ENCODE measurements at places on chromosomes 12 and 14.

DNA sequence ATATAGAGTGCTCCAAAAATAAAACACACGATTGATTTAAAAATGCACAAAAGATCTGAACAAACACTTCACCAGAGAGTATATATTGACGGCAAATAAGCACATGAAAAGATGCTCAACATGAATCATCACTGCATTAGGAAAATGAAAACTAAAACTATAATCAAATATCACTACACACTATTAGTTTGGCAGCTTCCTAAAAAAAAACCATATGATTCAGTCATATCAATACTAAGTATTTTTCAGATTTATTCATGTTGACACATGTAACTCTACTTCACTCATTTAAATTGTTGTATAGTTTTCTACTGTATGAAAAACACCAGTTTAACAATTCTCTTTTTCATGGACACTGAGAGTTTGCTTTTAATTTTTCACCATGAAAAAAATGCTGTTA is 41.6 kb downstream of the EXOC5 start:
- DNase-seq: no peak

- DNase-seq: peak; percentile 50
These were observed 28.2 kb downstream of the DAD1 start for GRCh38 chr14:22560662-22561365.

DNA sequence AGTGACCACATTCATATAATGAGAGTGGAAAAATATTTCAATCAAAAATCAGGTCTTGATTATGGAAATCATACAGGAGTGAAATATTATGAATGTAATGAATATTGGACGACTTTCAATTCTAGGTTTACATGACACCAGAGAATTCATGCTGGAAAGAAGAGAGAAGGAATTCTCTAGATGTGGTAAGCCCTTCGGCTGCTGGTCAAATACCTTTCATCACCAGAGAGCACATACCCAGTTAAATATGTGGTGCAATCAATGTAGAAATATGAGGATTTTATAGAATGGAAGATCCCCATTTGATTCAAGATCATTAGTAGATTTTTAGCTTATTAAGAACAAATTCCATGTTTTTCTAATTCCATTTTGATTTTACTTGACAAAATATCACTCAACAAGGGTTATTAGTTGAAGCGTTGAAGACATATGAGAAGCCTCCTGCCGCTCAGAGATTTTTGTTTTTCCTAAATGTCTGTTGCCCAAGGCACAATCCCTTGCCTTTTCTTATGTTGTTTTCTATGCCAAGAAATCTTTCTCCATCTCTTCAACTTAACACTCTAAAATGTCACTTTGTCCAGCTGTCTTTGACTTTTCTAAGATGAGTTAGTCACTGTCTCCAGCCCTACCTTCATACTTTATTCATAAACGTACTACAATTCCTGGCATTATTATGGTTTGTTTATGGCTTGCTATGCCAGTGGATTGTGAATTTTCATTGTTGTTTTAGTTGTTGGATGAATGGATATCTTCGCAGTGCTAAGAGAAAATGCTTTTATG is 72.8 kb upstream of the ZDHHC17 start:
- DNase-seq: no peak

GRCh38 chr14:20711685-20712084 is 23.1 kb downstream of the ANG start:
- no peak for DNase-seq

GRCh38 chr14:49479432-49479831 is 106.7 kb downstream of the RPS29 start:
- no peak for DNase-seq

GRCh38 chr12:68775121-68775630 is 29.2 kb downstream of the SLC35E3 start:
- DNase-seq: no peak

DNA sequence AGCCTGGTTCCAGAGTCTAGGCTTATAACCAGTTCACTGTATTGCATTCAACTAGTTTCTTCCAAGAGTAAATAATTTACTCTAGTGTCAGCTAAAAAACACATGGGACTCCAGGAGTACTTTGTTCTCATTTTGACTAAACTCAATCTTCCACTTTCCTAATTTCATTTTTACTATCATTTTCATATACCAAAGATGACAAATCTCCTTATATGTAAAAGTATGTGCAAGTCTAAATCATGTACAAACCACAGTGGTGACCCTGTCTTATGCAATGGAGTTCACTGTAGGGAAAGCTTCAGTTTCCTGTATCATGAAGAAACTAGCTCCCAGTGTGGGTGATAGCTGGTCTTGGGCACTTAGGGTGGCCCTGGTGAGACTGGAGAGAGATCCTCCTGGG is 151.6 kb downstream of the HELB start:
- no peak for DNase-seq

- DNase-seq: no peak
These were observed 32.6 kb downstream of the PAPLN start for GRCh38 chr14:73269729-73270531.

DNA sequence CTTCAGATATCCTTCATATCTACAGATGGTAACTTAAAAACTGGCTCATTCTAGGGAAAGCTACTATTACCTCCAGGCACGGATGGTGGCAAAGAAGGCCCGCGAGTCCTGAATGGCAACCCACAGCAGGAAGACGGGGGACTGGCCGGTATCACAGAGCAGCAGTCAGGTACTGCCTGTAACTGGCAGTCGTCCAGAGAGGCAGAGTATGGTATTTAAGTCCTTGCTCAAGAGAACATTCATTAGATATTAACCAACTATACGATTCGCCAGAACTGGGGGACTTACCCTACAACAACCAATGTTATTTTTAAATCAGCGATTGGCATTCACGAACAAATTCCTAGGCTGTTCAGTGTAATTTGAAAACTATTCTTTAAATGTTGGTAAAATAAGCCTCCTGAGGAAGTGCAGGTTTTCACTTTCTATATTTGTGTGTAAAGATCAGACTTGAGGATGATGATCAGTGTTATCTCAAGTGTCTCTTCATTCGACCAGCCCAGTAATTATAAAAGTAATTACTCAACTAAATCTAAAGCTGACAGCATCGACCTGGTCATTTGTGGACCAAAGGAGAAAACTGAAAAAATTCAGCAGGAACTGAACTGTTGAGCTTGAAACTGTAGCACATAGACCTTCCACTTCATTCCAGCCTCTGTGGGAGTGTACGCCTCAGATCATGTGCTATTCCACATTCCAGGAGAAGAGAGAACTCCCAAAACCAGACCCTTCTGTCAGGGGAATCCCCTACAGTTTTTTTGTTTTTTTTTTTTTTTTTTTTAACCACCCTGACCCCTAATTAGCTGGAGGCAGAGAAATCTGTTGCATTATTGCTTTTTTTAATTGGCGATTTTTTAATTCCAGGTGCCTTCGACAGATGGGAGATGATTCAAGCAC is 75.6 kb downstream of the ESR2 start:
- DNase-seq: no peak

DNA sequence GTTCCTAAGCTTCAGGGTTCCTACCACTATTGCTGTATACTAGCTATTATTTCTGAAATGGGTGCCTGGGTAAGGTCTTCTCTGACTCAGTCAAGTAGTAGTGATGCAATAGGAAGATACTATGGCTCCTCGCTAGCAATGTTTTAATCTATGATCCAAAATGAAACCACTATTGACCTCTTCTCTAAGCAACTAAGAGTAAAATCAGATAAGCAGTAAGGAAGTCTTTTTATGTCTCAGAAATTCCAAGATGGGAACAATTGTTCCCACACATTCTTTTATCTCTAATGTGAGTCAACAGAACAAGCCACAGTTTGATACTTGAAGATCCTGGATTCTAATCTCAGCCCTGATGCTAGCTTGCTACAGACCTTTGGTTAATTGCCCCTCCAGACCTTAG is 45.1 kb downstream of the AREL1 start:
- no peak for DNase-seq

DNA sequence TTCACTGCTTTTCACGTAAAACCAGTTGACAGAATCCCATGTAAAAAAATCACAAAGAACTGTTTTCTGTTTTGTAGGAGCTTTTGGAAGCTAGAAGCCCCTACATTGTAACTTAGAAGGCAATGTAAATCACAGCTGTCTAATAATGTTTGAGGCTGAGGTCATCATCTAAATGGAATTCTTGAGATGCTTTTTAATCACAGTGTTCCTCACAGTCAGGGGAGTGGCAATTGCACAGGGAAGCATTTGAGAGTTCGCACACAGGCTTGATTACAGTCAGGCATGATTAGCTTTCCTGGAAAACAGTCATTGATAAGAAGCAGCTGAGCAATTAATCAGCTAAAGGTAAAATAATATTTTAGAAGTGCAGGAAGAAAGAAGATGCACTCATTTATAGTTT is 2.9 kb downstream of the SLC17A8 start:
- no peak for DNase-seq

DNA sequence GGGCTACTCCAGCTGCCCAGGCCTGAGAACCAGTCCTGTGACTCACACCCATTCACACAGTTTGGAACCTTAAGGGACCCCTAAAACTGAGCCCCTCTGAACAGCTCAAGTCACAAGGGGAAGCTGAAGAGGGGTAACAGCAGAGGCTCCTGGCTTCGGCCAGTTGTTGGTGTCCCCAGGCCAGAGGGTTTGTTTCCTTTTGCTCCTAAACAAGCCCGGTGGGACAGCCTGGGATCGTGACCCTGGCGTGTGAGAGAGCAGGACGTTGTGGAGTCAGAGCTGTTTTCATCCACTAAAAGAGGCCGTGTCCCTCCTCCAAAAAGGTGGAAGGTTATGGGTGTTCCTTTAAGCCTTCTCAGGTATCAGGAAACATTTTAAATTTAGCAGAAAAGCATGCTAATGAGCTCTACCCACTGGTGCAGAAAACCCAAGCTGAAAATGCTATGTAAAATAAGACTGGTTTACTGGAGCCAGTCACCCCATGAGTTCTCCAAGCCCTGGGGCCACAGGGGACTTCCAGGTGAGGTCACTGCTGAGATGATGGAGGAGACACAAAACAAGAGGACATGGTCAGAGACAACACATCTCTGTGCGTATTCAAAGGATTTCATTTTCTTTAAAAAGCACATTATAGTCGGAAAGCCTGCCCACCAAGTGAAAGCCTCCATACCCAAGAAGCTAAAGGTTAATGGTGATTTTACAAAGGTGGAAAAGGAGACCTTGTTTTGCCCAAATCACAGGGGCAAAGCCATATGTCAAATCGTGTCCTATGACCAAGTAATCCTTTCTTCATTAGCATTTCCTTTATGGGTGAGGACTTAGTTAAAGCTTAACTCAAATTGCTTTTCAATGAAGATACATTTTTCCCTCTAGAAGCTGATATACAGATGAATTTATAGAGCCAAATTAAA is 14.1 kb downstream of the PRKAB1 start:
- DNase-seq: no peak

GRCh38 chr12:64737539-64737938 is 21.7 kb downstream of the GNS start:
- DNase-seq: peak; percentile 50

GRCh38 chr12:45282411-45282810 is 66.5 kb downstream of the ANO6 start:
- no peak for DNase-seq

DNA sequence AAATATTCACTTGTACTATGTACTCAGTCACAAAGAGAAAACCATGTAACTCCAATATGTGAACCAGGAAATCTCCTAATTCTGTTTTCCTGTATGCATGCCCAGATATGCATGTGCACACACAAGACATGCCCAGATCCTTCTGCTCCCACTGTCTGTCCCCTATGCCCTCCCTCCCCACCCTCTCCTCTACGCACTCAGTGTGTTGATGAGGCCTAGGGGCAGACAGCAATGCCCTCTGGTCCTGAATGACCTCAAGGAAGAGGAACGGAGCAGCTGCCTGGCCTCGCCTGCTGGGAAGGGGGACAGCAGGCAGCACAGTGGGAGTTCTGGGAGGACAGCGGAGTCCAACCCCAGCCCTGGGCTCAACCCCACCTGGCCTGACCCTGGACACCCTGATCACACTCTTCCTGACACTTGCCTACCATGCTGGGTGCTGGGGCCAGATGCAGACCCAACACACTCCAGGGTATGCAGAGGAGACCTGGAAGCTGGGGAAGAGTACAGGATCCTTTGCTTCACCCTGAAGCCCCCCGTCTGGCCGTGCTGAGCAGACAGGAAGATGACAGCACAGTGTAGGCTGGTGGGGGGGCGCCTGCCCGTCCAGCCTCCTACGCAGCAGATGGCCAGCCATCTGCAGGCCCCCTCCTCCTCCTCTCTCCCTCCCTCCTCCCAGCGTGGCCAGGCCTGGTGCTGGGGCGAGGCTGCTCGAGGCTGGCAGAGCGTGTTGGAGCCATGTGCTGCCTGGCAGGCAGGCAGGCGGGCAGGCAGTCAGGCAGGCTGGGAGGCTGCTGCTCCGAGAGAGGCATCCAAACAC is 106.6 kb upstream of the NCOR2 start:
- DNase-seq: no peak

DNA sequence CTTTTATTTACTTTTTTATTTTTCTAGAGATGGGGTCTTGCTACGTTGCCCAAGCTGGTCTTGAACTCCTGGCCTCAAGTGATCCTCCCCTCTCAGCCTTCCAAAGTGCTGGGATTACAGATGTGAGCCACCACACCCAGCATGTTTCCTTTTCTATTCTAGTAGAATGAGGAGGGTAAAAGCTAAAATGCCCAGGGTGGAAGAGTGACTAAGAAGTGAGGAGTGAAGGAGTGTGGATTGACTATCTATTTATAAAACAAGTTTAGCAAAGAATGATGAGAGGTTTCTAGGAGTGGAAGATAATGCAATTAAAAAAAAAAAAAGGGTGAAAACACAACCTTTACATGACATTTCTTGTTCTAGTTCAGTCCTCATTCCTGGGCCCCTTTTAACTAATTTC is 29.8 kb upstream of the PKP2 start:
- DNase-seq: no peak

DNA sequence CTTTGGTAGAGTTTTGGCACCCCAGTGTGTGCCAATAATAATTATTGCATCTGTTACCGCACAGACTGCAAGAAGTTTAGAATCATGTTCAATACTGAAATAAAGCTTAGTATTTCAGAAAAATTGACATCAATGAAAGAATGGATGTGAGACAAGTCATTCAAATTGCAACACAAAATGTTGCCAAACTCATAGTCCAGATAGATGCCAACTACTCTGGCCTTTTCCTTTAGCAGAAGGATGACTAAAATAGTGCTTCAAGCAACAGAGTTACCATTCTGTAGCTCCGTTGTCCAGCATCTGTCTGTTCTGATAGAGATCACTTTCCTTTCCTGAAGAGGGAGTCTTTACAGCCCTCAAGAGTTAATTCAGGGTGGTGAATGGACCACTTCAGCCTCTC is 77.5 kb downstream of the LIN7A start:
- no peak for DNase-seq

- DNase-seq: no peak
These were observed 124.4 kb downstream of the KIF26A start for GRCh38 chr14:104262515-104263514.

DNA sequence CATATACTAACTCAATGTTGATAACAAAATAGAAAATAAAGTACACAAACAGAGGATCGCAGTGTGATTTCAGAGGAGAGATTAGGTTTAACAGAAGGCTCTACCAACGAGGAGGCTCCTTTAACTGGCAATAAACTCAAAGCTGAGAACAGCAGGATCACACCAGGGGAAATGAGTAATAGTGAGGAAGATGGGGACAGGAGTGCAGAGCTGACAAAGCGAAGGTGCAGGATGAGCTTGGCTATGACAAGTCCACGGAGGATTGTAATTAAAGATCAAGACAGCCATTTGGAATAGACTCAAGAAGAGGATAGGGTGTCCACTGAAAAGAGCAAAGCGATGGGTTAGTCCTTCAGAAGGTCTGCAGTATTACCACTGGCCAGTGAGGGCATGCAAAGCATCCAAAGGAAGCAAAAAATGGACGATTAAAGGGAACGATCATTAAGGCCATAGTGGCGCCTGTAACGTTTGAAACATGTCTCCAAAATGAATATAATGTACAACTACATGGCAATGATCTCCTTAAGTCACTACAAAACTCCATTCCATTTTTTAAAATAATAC is 85.3 kb downstream of the GRIN2B start:
- no peak for DNase-seq
